Stimulated activated CD4-positive, alpha-beta T cell treated with anti-CD3 and anti-CD28 coated beads, Interleukin-4, amount 100 ng/mL, for 1 hour (primary cell): ENCODE measurements at places on chromosomes 11 and 22.

DNA sequence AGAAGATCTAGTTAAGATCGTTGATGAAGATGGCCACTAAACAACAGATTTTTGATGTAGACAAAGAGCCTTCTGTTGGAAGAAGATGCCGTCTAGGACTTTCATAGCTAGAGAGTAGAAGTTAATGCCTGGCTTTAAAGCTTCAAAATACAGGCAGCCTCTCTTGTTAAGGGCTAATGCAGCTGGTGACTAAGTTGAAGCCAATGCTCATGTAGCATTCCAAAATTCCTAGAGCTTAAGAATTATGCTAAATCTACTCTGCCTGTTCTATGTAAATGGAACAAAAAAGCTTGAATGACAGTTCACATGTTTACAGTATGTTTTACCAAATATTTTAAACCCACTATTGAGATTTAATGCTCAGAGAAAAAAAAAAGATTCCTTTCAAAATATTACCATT, 492.6 kb downstream of the CNTN5 start:
- DNase-seq = no peak

DNA sequence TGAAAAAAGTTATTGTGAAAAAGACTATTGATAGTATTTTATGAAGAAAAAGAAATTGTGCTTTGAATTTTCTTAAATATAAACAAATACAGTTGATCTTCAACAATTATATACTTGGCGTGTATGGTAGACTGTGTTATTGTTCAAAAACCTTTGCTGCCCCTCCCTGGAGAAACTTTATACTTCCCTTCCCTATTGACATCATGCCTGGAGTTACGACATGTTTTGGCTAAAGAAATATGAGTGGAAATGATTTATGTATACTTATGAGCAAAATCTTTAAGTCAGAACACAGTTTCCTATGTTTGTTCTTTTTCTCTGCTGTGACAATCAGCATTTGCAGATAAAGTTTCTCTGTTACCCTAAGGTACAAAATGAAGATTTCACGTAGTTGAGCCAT, 243.8 kb downstream of the TMEM135 start:
- no peak for DNase-seq

- DNase-seq = no peak
Measured at GRCh38 chr22:41075946-41076345, 16.4 kb upstream of the EP300 start.

DNA sequence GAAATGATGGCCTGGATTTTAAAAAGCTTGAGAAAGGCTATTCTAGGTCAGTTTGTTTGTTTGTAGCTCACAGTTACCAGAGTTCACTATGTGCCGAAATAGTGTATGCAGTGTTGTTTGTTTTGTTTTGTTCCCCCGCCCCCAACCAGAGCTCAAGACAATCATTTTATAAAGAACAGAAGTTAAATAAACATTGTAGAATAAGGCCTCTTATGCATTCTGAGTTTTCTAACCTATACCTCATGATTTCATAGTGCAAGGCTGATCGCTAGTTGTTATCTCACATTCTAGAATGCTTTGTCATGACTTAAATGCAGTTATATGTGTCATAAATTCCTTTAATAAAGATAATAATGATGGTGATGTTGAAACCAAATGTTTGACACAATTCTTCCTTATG, 7.8 kb downstream of the KCNA4 start:
- DNase-seq = no peak

DNA sequence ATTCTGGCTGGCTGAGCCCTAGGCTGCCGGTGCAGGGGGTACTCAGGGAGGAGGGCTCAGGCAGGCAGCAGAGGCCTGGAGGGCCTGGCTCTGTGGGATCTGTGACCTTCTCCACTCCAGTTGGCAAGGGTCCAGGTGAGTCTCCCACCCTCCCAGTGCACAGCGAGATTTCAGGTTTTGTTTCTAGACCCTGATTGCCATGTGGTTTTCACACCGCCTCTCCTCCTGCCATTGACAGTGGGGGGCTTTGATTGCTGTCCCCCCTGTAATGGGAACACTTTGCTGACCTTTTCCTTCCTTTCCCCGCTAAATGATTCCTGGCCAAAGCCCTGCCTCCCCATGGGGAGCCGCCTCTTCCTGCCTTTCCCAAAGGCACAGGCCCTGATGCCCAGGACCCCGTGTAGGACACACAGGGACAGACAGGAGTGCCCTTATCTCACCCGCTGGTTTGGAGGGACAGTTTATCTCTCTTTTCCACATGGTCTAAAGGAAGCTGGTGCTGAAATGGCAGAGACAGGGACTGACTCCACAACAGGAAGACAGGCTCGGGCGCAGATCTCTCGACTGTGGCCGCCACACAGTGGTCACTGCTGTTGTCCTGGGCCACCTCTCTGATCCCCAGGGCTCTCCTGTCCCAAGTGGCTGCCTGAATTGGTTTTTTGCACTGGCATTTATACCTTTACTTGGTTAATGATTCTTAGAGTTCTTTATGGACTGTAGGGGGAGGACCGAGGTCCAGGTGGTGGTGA, 43.4 kb downstream of the BCR start:
- no peak for DNase-seq

GRCh38 chr22:30079952-30080533, at the start of gene HORMAD2:
HORMAD2 (plus strand) TSS chr22:30080464; CDS start chr22:30093953, 13,489 bp downstream.
- no peak for DNase-seq

DNA sequence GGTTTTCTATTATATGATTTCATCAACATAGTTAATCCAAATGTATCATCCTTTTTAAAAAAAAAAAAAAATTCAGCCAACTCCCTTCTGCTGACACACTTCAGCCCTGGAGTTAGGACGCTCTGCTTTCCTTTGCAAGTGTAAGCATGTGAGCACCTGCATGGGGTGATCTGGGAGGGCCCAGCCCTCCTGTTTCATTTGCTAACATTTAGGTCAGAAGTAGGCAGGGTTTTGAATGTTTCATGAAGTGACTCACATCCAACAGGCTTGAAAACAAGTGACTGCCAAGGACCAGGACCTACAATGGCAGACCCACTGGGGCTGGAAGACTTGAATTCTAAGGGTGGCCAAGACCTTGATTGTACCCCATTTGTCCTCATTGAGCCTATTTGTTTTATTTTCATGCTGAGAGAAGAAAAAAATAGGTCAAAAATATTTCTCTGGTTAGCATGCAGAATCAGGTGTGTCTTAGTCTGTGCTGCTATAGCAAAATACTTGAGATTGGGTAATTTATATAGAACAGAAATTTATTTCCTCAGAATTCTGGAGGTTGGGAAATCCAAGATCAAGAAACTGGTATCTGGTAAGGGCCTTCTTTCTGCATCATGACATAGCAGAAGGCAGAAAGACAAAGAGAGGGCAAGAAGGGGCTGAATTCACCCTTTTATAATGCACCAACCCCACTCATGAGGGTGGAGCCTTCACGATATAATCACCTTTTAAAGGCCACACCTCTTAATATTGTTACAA, 137.6 kb downstream of the CD44 start:
- DNase-seq = peak; percentile 7

GRCh38 chr22:28031383-28031922, 112.4 kb upstream of the PITPNB start:
- DNase-seq = no peak

DNA sequence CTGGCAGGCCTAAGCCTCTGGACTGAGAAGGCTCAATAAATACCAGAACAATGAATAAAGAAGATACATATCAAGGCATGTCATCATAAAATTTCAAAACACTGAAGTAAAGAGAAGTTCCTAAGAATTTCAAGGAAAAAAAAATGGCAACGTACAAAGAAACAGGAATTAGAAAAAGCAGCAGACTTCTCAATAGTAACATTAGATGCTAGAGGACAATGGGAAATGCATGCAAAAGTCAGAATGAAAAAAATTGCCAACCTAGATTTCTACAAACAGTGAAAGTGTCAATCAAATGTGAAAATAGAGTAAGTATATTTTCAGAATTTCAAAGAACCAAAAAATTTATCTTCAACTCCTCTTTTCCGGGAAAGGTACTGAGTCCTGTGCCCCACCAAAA, 125.0 kb downstream of the KCNC1 start:
- DNase-seq = no peak

- no peak for DNase-seq
Measured at GRCh38 chr22:17536269-17536668, 27.0 kb upstream of the SLC25A18 start.
